Putamen (tissue), 1 donor: ENCODE measurements at places on chromosomes 2 and 18.

GRCh38 chr2:43576981-43577892 is 18.6 kb downstream of the THADA start:
- no peak for DNase-seq

DNA sequence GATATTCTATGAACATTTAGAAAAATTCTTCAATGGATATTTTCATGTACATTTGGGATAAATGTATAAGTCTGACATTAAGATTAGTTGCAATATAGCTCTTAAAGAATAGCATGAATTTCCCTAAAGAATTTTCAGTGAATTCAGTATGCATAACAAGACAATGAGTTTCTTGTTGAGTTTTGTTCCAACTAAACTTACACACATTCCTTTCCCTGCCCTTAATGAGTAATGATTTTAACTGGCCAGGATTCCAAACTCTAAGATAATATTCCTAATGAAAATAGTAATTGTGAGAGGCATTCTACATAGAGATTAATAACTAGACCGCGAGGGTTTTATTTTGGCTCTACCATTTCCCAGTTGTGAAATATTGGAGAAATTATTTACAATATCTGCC is 390.3 kb upstream of the GALNT5 start:
- no peak for DNase-seq

DNA sequence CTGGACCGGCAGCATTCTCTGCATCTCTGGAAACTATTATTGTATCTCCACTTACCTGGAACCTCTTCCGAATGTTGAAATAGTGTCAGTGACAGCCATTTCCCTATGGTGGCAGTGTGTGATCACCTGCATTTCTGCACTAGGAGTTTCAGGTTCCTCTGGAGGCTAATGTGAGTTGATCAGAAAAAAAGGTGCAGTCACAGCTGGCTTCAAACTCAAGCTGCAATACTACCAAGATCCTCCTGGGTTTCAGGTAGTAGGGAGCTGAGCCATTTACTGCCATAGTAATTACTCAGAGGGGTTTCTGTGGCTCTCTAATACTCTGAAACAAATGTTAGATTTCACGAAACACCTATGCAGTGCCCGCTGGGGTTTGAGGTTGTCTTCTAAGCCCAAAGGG is 183.5 kb upstream of the OSR1 start:
- DNase-seq = no peak

GRCh38 chr18:32771169-32771751 is 1.6 kb downstream of the KLHL14 start:
- no peak for DNase-seq

DNA sequence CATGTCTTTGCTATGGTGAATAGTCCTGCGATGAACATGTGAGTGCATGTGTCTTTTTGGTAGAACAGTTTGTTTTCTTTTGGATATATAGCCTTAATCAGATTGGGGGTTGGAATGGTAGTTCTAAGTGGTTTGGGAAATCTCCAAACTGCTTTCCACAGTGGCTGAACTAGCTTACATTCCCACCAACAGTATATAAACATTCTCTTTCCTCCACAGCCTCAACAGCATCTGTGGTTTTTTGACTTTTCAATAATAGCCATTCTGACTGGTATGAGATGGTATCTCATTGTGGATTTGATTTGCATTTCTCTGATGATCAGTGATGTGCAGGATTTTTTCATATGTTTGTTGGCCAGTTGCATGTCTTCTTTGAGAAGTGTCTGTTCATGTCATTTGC is 112.2 kb upstream of the SESTD1 start:
- no peak for DNase-seq

DNA sequence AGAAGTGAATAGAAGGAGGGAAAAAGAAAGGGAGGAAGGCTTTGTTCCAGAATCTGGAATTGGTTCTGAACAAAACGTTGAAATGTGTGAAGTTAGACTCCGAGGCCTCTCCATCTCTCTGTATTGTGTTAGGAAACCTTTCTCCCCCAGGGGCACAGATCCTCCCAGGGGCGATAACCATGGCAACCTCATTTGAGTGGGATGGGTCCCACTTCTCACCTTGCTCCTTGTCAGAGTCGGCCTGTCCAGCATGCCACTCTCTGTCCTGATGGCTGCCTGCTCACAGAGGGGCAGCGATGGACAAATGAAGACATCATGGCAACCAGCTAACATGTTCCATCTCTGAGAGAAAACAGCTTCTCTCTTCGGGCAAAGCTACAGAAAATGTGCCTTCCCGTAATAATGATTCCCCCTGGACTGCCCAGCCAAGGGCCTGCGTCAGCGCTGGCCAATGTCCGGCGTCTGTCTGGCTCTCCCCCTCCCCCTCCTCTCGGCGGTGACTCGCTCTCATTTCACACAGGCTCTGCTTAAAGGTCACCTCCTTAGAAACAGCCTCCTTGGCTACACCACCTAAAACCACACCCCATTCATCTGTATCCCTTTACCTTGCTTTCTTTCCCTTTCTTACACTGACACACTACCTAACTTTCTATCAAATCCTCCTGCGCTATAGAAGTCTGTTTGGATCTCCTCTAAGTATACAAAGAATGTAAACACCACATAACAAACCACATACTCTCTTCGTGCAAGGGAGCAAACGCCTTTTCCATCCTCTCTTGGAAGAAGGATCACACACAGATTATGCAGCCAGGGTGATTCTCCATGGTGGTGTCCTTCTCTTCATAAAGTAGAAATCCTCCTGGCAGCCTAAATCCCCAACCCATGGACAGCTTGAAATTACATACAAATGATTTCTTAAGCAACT is 32.1 kb upstream of the TTC39C start:
- DNase-seq = no peak

GRCh38 chr18:3758531-3758930 is 308.6 kb downstream of the TGIF1 start:
- no peak for DNase-seq

DNA sequence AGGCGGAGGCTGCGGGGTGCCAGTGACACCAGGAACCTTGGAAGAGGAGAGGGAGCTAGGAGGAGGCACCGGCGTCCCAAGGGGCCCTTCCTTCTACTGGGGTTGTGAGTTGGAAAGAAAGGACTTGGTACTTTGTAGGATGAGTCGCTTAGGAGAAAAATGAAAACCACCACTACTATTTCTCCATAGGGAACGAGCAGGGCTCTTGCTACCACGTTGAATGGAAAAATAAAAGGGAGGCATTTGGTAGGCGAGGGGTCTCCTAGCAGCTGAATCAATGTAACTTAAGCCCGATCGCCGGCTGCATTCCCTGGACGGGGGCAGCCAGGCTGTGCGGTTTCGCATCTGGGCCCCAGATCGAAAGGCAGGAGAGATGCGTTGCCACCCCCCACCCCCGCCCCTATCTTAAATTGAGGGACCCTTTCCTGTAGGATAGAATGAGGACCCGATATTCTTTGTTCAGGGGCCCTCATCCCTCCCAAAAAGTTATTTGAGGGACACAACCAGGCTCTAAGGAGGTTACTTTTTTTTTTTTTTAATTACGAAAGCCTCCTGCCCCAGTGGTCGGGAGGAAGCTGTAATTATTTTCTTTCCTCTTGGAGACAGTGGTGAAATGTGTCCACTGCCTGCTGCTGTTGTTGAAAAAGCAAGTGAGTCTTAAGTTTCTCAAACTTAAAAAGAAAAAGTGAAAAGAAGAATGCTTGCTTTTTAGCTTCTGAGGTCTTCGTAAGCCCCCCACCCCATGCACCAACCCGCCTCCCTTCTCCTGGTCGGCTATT is 1.3 kb downstream of the IGFBP2 start:
- DNase-seq = no peak

- no peak for DNase-seq
Measured at GRCh38 chr2:171394164-171394740, 39.5 kb downstream of the METTL8 start.

DNA sequence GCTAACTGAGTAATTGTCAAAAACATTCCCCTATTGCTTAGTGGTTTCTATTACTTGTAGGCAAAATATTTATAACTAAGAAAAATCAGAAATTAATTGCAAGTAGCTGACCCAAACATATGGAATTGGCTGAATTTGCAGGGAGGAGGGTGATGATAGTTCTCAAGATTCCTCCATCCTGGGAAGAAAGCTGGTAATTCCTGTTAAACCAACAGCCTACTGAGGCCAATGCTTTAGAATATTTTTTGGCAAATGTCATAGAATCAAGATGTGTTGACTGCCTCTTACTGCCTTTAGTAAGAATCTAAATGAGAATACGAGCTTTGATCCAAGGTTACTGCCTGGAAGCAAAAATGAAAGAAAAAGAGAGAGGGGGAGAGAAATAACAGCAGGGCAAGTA is 120.0 kb downstream of the COL6A3 start:
- no peak for DNase-seq

GRCh38 chr2:54685263-54685775 is 38.1 kb upstream of the EML6 start:
- DNase-seq = no peak

GRCh38 chr18:44917216-44918141 is 236.8 kb downstream of the SETBP1 start:
- no peak for DNase-seq

DNA sequence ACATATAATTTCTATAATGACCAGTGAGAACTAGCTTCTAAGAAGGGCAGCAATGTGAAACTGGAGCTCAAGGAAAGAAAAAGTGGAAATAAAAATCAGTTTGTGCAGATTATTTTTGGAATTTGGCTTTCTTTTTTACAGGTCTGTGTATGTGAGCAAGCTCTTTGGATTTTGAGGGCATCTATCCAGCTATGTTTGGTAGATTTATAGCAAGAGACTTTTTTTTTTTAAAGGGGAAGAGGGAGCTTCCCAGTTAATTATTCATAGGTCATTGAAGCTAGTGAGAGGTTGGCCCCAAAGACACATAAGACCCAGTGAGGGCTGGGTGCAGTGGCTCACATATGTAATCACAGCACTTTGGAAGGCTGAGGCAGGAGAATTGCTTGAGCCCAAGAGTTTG is 24.0 kb upstream of the COLEC12 start:
- no peak for DNase-seq

- no peak for DNase-seq
Measured at GRCh38 chr2:55901322-55901721, 22.3 kb downstream of the EFEMP1 start.

DNA sequence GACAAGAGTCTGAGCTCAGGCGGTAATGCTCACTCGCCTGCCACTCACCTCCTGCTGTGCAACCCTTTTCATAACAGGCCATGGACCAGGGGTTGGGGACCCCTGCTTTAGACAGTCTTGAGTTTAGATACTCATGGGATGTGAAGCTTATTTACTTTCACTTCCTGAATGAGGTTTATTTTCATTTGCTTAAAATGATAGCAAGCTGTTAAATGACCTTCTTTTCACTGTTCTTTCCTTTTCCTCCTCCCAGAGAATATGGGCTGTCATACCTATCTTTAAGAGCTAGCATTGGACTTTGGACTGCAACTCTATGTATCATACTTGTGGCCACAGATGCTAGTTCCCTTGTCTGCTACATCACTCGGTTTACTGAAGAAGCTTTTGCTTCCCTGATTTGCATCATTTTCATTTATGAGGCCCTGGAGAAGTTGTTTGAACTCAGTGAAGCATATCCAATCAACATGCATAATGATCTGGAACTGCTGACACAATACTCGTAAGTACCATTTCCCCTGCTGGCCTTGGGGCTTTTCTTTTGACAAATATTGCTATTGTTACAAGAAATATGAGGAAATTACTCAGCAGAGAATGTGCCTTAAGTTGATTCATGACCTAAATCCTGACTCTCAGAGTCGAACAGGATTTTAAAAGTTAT is 168.5 kb downstream of the DPP4 start:
- no peak for DNase-seq

GRCh38 chr18:65093346-65093745 is 657.5 kb upstream of the CDH7 start:
- peak; percentile 20 for DNase-seq

DNA sequence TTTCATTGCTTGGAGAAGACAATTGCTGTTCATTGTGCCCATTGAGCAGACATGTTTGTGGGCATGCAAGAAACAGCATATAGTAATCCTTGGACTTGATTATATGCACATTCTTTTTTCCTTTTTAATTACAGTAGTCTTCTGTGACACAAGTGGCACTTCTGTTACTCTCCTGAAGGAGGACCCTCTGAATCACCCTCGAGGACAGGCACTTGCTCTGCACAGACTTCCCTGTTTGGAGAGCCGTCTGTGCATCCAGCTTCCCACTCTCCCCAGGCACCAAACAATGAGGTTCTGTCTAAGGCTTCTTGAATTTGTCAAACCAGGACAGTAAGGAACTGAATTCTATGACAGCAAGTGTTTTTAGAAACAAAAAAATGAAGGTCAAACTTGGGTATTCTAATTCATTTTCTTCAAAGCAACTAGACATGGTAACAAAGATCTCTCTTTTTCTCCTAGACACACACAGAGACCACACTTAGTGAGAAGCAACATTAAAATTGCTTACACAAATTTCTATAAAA is 844.6 kb upstream of the ID2 start:
- DNase-seq = no peak

DNA sequence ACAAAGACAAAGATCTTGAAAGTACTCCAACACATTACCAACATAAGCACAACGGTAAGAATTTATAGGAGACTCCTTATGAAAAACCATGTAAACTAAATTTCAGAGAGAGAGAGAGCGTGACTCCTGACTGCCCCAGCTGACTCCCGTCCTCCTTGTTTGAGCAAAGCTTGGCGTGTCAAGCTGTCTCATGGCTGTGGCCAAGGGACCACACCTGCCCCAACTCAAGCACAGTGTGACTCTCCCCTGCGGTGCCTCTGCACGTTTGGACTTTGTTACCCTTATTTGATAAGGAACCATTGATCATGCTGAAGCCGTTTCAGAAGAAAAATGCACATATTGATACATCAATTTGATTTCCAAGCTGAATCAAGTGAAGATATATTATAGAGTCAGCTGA is 124.8 kb downstream of the COL6A3 start:
- DNase-seq = no peak

DNA sequence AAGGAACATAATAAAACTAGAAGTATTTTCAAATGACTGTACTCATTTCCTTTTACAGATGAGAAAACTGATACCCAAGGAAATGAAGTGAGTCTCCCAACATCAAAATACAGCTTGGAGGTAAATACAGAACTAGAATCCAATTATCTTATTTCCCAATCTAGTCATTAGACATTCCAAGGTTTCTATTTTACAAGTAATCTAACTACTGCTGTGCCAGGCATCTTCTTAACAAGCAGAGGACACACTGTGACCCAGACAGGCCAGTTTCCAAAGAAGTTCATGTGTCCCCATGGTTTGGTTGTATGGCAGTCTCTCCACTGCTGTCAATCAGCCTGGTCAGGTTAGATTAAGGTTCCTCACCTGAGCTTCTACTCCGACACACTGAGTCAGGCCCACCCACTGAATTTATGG is 143.5 kb downstream of the THADA start:
- DNase-seq = no peak

DNA sequence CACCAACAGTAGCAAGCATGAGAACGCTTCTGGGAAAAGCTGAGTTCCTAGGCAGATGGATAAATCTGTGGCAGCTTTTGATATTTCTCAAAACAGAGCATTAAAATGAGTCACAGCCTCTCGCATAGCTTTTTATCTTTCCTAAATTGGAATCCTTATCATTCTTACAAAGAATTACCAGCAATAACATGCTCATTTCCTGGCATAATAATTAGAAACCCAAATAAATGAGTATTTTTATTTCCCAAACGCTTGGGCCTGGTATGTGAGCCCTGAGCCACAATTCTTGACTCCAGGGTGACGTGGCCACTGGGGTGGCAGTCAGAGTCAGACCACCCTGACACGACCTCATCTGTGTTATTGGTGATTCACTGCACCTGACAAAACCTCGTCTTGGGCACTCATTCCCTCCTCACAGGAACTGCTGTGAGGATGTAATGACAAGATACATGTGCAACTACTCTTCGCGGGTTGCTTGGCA is 210.7 kb downstream of the ARL4C start:
- no peak for DNase-seq

GRCh38 chr2:217412721-217413120 is 552.9 kb upstream of the TNP1 start:
- no peak for DNase-seq
